ENCODE measurements at places on chromosomes 1 and 21.

DNA sequence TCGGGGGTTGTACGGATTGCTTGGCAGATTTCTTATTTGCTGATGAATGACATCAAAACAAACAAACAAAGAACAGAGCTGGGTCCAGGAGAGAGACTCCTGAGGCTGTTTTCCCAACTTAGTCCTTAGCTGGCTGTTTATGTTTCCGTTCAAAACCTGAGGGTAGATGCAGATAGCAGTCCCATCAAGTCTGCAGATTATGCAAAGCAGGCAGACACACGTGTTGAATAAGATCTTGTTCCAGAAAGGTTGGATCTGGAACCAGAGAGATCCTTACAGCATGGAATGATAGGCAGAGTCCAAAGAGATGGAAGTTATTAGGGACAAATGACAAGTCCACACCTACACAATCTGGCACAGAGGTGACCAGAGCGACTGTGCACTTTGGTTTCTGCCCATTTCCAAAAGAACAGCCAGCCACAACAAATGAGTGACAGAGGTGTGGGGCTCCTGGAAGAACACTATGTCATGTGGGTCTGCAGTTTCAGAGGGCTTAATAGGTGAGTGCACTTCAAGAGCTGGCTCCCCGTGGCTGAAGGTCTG, 65.5 kb downstream of the MAN1C1 start:
- DNase-seq = no peak

GRCh38 chr1:215241451-215241850, 158.9 kb downstream of the KCNK2 start:
- DNase-seq = no peak

DNA sequence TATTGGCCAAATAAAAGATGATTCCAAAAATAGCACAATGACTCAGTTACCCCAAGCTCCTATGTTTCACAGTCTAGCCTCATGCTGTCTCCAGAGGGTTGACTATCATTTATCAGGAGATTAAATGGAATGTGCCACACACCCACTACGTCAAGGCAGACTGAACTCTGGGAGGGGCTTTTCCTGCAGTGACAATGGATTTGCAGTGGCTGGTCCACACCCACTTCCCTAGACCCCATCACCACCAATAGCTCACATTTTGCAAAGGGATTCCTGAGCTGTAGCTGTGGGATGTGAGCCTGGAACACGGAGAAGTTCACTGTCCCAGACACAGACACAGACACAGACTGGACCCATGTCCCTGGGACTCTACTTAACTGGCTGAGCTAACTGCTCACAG, 77.1 kb downstream of the HLCS start:
- DNase-seq = no peak

- DNase-seq = no peak
Measured at GRCh38 chr1:68800182-68800581, 303.3 kb upstream of the DEPDC1 start.

DNA sequence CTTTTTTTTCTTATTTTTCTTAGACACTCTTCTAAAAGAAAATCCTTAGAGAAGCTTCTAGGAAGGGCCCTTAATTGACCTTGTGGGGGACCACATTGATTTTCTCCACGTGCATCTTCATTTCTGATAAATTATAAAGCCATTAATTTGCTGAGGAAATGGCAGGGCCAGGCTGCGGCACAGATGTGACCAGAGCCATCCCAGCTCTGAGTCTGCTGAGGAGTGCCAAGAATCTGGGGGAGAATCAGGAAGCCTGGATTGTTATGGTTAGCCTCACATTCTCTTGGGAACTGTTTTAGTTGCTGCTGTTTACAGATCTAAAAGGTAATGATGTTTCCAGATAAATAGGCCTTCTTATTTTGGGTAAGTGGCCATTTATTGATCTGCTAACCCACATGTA, 16.2 kb downstream of the PROX1 start:
- DNase-seq = peak; percentile 72

DNA sequence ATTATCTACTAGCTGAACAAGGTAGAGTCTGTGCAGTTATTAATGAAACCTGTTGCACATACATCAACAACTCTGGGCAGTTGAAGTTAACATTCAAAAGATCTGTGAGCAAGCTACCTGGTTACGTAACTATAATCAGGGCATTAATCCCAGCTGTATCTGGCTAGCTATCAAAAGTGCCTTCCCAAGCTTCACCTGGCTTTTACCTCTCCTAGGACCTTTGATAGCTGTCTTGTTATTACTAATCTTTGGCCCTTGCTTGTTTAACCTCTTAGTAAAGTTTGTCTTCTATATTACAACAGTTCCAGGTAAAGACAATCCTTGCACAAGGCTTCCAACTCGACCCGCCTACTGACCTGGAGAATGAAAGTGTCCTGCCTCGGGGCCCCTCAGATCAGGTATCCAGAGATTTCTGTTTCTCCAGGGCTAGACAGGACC, 29.6 kb upstream of the SLC6A9 start:
- no peak for DNase-seq

GRCh38 chr1:199167460-199167859, 528.6 kb downstream of the PTPRC start:
- DNase-seq = no peak

DNA sequence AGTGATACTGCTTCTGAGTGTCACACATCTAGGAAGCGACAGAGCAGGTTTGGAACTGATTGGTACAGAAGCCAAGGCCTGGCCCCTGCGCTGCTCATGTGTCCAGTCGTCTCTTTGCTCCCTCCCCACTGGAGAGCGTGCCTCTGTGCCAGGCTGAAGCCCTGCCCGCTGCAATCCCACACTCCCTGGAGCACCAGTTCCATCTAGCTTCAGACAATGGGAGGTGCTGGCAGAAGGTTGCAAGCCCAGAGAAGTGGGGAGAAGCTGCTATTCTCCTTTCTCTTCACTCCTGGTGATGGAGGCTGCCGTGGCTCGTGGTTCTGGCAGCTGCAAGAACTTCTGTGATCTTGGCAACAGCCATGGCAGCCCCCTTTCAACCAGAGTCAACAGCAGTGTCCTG, 250.9 kb downstream of the MATN1 start:
- no peak for DNase-seq

DNA sequence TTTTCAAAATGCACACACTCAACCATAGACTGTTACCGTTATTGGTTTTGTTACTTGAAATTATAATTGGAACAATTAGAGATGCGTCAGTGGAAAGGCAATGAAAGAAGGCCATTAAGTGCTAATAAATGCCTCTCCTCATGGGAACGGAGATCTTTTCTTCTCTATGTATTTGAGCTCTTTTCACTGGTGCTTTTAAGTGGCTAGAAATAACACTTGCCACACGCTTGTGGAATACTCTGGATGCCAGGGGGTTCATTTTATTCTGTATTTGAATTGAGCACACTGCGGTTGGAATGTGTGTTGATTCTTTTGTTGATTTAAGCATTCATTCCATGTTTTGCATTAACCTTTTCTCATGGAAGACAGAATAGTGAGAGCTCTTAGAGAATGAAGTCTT, 68.4 kb downstream of the DNM3 start:
- DNase-seq = no peak

GRCh38 chr1:10941891-10942541, 70.4 kb upstream of the TARDBP start:
- no peak for DNase-seq

GRCh38 chr1:184622136-184622823, 132.4 kb downstream of the EDEM3 start:
- peak; percentile 47 for DNase-seq

- no peak for DNase-seq
Measured at GRCh38 chr1:154998201-154998780, 4.3 kb upstream of the ZBTB7B start.

- no peak for DNase-seq
Measured at GRCh38 chr1:196152975-196153374, 455.3 kb downstream of the KCNT2 start.

DNA sequence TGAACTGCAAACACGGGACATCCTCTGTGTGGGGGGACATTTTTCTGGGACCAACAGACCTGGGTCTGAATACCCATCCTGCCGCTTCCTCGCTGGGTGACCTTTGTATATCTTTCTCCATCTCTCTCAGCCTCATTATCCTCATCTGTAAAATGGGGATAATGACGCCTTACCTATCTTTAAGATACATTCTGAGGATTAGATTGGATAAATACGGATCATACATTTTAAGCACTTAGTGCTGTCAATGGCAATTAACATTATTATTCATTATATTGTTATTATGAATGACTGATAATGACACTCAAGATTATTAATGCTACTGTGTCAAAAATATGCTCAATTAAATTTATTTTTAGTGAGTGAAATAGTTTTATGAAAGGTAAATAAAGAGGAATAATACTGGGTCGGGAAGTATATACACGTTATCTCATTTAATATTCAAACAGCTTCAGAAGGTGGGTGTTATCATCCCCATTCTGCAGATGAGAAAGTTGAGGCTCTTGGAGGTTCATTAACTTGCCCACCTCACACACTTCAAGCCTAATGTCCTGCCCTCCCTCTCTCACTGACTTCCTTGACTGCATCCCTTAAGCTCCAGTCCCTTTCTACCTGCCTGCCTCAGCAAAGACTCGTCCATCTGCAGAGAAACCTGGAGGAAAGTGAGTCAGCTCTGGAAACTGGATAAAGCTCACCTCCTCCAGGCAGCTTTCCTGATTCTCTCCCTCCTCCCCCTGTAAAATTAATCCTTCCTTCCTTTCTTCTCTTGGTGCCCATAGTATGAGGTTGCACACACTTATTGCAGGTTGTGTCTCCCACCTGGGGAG, 120.7 kb upstream of the JUN start:
- no peak for DNase-seq

GRCh38 chr1:89670163-89670562, 37.2 kb downstream of the LRRC8C start:
- DNase-seq = no peak

GRCh38 chr1:68429233-68429808, 20.4 kb downstream of the RPE65 start:
- DNase-seq = no peak

GRCh38 chr21:45410865-45411809, 6.2 kb downstream of the COL18A1 start:
- no peak for DNase-seq

DNA sequence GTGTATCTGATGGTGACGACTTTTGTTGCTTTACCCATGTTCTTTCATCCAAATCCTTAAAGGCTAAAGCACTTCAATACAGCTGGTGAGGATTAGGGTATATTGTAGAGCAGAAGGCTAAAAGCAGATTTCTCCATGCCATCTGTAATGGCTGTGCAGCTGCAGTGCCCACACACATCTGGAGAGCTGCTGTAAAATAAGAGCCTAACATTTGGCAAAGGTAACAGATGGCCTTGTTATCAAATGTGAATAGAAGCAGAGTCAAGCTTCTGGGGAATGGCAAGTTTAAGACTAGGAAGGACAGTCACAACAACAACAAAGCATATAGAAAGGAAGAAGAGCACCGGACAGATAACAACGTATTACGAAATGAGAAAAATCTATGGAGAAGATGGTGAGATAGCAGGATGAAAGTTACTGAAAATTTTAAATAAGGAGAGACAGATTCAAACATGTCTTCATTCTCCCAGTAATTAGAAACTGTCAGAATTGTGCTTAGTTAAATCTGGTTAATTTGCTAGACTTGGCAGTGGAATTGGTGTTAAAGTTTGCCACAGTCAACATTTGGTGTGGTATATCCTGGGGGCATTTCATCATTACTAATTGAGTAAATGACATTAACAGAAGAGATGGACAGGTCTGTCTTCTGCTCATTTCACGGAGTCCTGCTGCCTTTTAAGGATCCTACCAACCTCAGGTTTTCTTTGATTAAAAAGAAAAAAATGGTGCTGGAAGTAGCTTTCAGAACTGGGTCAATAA, 1093.2 kb downstream of the ADGRL2 start:
- no peak for DNase-seq

- DNase-seq = no peak
Measured at GRCh38 chr1:201538612-201539551, at the start of gene NAV1. TSS of gene NAV1 (plus strand) at chr1:201539127. CDS start at chr1:201622885, 83,758 bp downstream.

DNA sequence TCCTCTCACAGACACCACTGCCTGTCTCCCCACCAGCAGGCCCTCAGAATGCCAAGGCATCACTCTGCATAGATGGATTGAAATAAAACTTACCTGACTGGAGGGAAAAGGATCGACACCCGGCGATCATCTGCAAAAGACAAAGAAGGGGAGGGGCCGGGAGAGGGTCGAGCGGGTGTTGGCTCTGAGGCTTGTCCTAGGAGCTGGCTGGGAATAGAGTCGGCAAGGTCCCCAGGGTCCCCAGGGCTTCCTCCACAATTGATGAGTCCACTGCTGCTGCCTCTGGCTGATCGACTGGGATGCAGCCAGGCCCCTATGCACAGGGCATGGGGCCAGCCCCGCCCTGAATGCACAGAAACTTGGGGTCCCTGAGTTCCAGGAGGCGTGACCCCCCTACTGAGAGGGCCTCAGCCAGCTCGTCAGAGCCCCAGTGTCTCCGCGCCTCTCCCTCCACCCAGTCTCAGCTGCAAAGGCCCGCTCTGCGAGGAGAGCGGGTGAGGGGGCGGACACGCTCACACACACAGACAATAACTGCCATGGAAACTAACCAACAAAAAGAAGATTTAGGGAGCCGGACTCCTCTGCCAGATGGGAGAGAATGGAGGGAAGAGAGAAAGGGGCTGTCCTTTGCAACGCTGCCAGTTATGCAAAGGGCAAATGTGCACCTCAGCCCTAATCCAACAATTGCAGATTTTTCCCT, at the start of gene KLHDC8A:
Gene KLHDC8A, minus strand, starts transcription at position 483 of the 700 bp plus-strand sequence. CDS start 13,318 bp downstream, outside the sequence.
- peak; percentile 94 for DNase-seq

DNA sequence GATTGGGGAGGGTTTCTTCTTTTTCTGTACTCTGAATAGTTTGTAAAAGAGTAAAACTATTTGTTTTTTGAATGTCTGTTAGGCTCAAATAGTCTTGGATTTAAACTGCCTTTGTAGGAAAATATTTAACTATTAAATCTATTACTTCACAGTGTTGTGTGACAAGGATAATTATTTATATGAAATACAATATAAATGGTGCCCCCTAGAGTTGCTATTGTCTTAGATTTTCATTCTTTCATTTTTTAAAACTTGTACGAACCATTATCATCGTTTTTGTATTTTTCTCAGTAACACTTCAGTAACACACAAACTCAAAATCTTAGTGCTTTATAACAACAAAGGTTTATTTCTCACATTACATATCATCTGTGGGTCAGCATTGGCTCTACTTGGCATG, 37.4 kb downstream of the C1orf185 start:
- DNase-seq = no peak

DNA sequence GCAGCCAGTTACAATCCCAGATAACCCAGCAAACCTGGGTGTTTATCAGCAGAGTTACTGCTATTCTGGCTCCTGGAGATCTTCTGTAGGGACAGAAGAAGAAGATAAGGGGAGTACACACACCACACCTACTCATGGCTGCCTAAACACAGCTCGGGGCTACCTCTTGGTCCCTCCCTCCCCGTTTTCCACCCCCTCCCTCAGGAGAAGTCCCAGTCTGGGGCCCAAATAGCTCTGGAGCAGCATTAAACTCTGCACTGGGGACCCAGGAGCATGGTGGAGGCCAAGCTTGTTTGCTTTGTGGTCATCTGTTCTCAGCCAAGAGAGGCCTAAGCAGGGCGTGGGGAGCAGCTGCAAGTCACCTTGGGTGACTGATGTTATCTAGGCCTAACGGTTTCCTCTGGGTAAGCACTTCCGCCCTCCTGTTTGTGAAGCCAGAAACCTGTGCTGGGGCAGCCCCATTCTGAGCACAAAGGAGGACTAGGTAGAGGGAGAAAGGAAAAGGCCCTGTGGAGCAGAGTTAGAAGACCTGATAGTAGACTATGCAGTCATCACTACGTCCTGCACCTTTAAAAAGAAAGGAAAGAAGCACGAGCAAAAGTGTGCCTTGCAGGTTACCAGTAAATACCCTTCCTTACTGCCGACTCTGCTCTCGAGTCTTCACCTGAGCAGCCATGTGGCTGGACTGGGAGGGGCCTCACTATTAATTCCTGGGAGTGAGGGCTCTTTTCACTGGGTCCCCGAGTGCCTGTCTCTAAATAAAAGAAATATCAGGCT, 2.0 kb upstream of the RCSD1 start:
- no peak for DNase-seq

GRCh38 chr1:52288286-52288685, 77.7 kb downstream of the CC2D1B start:
- DNase-seq = no peak
